CD4-positive, alpha-beta T cell treated with Interleukin-6 for 4 hours (primary cell): ENCODE measurements at places on chromosomes 16 and 17.

DNA sequence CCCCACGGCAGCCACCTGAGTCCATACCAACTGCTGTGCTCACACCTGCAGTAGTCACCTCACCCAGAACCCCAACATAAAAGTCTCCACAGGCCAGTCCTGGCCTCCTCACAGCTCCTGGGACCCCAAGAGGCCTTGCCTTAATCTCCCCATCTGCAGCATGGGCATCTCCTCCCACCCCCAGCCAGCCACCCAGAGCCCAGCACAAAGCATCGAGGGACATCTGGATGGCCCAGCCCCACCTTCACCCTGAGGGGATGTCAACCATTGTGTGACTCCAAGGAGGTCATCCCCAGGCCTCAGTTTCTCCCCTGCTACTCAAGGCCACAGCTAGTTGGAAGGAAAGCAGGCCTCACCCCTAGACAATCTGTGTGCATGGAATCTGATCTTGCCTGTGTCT lies 1775.3 kb downstream of the TP53TG3F start:
- DNase-seq, result no peak

DNA sequence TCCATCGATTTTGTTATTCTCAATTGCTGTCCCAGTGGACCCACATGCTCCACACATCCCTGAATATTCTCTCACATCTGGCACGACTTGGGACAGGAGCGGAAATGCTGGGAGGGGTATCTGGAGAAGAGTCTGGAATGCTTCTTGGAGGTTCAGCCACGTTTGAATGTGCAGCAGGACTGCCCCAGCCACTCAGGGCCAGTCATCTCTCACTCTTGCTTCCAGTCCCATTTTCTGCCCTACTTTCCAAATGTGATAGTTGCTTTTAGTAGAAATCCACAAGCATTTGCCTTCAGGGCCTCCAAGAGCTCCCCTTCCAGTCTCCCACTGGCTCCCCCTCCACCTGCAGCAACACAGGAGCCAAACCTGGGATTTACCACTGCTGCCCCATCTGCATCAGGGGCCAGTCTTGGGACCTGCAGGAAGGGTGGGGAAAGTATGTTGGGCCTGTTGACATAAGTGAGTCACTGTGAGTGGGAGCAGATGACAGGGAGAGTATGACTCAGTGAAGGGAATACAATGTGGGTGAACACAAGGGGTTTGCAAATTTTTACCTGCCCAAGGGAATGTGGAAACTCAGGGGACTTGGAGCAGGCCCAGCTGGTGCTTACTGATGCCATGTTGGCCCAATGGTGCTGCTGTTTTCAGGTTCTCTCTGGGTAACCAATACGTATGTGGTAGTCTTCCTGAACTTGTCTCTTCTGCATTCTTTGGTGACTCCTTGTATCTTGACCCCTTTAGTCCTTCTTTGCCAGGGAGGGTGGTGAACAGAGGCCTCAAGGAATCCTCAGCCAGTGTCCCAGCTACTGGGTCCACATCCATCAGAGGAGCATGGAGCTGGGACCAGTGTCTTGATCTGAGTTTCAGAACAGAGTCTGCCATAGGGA lies 78.8 kb upstream of the CRHR1 start:
- no peak for DNase-seq

DNA sequence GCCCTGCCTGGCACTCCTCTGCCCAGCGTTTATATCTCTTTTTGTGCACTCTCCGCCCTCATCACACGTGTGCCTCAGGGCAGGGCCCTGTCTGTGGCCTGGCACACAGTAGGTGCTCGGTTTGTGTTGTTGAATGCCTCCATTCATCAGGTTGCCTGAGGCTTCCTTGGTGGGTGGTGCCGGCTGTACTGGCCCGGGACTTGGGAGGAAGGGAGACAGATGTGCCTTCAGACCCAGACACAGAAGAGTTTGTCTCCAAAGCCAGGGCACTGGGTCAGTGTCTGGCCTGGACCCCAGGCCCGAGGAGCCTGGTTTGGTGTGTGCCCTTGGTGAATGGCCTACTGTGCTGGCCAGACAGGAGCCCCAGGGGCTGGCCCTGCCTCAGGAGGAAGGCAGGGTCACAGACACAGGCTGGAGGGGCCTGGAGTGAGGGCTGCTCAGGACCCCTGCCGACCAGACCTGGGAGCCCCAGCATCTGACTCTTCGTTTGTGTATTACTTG lies 71.6 kb downstream of the RAI1 start:
- no peak for DNase-seq

- DNase-seq, result no peak
These were observed 27.4 kb downstream of the NDEL1 start for GRCh38 chr17:8463099-8463498.

- no peak for DNase-seq
These were observed 873 bp downstream of the SETD1A start for GRCh38 chr16:30958175-30959079.

- DNase-seq, result no peak
These were observed 15.3 kb downstream of the KLHL36 start for GRCh38 chr16:84663433-84664101.

- no peak for DNase-seq
These were observed 372.2 kb upstream of the CDH11 start for GRCh38 chr16:65494080-65494479.

- no peak for DNase-seq
These were observed 51.8 kb downstream of the SOCS3 start for GRCh38 chr17:78307887-78308638.

GRCh38 chr17:58051468-58051867 lies 31.8 kb upstream of the DYNLL2 start:
- DNase-seq, result no peak

- DNase-seq, result no peak
These were observed 5.7 kb downstream of the CCDC102A start for GRCh38 chr16:57530522-57531252.

GRCh38 chr16:54327609-54328008 lies 41.0 kb upstream of the IRX3 start:
- no peak for DNase-seq

- no peak for DNase-seq
These were observed 213.3 kb downstream of the MRTFB start for GRCh38 chr16:14284371-14284770.

GRCh38 chr17:48231995-48232959 lies 124.7 kb downstream of the SNX11 start:
- no peak for DNase-seq

DNA sequence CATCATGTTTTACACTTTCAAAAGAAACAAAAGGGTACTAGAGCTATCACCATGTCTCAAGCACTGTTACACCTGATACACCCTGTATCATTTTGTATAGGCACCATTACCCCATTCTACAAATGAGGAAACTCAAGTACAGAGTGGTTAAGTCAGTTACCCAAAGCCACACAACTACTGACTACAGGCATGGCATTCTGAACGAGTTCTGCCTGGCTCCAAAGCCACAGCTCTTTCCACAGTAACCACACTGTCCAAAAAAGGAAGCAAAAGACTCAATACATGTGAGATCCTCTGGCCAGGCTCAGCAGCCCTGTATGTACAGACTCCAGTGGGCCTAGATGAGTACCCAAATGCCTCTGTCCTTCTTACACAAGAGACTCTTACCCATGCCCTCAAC lies 4.7 kb downstream of the DYNC1LI2 start:
- no peak for DNase-seq

- no peak for DNase-seq
These were observed 15.5 kb upstream of the RBFOX3 start for GRCh38 chr17:79626156-79626890.
